ENCODE measurements at places on chromosomes 1 and 21.

DNA sequence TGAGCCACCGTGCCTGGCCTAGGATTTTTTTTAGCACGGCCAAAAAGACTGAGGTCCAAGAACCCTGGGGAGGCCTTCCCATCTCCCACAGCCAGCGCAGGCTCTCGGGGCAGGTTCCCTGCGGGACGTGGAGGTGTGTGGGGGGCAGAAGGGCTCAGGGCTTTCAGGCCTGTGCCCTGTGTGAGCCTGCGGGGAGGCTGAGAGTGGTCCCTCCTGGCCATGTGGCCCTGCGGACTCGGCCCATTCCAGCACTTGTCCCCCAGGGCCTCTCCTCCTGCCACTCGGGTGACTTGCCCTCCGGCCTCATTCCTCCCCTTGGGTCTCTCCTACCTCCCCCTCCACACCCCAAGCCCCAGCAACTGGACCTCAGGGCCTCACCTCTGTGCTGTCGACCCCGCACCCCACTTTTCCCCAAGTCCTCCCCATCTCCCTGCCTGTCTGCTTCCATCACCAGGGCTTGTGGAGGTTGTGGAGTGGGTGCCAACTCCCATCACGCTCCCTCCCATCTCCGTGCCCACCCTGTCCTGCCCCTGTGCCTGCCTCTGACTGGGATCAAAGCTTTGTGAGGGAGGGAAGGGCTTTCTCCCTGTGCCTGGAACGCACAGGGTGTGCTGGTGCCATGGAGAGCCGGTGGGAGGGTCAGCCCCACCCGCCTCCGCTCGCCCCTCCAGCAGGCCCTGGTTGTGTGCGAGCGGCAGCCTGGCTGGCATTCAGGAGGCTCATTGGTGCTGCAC is 32.2 kb upstream of the DIP2A start:
- no peak for DNase-seq

DNA sequence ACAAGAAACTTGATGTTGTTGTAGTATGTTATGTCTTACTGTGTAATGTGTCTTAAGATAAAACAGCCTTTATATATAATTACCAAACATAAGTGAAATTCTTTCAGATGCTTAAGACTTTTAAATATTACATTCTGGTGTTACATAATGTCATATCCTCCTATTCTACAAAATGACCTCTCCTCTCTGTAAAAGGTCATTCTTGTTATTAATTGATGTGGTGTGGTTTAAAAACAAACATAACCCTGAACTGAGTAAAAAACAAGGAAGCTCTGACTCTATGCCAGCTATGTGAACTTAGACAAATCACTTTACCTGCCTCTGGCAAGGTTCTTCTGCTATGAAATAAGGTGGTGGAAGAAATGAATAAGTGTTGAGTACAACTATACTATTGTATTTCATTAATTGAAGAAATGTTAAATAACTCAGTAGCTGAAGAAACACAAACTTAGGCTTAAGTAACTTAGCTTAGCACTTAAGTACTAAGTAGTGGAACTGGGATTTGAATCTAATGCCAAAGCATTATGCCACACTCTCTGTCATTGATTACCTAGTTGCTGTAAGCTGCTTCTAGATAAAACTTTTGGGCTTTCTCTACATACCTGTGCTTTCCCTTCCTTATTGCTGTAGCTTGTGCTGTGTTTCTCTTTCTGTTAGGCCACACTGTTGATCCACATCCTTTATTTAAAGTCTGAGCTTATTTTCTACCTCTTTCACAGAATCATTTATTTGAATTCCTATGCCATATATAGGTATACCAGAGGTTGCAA is 859 bp upstream of the ANGPTL1 start:
- no peak for DNase-seq

DNA sequence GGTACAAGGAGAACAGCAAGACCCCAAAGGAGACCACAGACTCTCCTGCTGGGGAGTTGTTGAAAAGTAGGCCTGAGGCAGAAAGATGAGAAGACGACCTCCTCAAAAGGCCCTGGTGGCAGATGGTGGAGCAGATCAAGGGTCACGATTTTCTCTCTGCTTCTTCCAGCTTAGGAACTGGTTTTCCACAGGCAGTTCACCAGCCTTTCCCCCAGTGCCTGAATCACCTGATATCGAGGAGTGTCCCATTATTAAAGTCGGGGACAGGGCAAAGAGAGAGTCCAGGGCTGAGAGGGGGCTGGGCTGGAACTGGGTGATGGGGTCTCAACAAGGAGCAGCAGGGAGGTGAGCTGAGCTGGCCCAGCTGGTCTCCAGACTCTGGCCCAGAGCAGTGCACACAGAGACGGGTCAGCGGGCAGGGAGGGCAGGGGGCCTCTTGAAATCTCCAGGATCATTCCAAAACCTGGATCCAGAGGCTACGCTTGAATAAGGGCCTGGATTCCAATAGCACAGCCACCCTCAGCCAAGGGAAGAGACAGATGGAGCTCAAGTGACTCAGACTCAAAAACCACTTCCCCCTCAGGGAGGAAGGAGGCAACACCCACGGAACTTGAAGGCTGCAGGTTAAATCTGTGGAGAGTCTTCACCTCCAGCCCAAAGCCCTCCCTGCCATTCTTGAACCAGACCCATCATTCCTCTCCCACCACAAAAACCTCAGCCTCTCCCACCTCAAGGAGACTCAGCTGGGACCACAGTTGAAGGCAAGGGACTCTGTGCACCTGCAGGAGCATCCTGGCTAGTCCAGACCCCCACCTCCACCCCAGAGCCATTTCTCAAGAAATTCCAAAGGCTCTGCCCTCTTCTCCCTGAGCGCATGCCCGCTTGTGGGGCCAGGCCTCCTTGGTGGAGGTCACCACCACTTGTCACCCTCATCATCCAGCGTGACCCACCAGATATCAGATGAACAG is at the start of gene S100A5:
Gene S100A5, minus strand, starts transcription at position 541 of the 968 bp plus-strand sequence. CDS start 743 bp downstream, outside the sequence.
- DNase-seq, result no peak

- DNase-seq, result peak; percentile 97
These were observed 47.6 kb downstream of the TNFSF18 start for GRCh38 chr1:173002891-173003838.

GRCh38 chr1:41387667-41388091 is 26.4 kb downstream of the FOXO6 start:
- peak; percentile 26 for DNase-seq

DNA sequence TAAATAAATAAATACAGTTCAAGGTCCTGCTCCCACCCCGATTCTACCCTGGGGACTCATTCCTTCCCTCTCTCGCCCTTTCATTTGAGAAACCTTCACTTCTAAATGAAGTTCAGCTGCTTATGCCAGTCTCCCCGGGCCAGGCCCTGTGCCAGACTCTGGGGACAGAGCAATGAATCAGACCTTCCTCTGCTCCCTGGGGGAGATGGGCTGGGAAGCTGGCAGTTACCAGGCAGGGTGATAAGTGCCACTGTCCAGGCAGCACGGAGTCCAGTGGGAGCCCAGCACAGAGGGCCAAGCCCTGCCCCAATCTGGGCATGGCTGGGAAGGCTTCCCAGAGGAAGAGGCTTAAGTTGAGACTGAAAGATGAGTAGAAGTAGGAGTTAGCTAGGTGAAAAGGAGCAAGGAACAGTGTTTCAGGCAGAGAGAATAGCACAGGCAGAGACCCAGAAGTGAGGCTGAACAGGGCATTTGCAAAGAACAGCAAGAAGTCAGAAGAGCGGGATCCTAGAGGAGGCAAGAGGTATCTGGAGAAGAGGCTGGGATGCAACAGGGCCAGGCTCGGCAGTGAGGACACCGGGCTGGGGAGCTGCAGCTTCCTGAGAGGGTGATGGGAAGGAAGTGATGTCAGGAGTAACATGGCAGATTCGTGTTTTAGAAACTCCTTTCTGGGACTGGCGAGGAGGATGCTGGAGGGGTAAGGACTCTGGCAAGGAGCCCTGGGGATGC is 13.5 kb downstream of the KCNQ4 start:
- DNase-seq, result no peak

GRCh38 chr1:203130358-203130985 is 2.9 kb downstream of the ADORA1 start:
- no peak for DNase-seq

DNA sequence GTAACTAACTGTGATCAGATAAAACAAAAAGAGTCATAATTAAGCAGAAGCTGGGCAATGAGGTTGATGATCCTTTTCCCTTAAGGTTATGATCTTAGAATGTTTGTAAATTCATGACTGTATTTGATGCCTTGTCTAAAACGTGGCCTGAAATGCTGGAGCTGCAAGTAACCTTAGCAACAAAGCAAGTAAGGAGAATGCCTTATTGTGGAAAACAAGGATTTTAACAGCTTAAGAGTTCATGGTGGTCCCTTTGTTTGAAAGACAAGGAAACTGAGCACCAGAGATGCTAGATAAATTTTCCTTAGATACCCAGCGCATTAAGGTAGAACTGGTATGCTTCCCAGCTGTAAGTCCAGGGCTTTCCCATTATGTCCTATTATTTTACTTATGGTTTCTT is 25.7 kb upstream of the XPR1 start:
- DNase-seq, result no peak

DNA sequence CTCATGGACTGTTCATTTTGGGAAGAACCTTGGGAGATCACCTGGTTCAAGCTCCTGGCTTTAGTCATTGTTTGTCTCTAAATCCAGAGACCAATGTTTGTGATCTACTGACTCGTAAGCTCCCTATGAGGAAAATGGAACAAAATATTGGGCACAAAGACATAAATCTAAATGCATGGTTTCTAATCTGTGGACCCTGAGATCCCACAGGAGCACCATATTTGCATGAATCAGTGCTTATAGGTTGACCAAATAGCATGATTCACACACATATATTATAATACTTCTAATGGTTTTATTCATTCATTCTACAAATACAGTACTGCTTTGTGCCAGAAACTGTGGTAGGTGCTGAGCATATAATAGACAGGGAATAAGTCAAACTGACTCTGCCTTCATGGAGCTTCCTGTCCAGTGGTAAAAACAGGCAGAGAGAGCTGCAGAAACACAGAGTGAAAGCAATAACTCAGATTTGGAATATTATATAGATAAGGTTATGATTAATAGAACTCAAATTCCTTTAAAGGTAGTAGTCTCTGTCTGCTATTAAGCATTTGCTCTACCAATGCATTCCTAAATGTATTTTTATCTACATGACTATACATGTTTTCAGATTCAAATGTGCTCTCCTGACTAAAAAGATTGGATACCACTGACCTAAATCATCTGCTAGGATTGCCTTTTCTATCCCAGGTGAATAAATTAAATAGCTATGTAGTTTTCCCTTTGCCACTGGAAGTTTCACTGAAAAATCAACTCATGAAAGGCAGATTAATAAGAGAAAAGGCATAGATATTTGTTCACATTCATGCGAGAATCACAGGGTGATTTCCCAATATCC is 198.6 kb upstream of the CAMK1G start:
- no peak for DNase-seq

DNA sequence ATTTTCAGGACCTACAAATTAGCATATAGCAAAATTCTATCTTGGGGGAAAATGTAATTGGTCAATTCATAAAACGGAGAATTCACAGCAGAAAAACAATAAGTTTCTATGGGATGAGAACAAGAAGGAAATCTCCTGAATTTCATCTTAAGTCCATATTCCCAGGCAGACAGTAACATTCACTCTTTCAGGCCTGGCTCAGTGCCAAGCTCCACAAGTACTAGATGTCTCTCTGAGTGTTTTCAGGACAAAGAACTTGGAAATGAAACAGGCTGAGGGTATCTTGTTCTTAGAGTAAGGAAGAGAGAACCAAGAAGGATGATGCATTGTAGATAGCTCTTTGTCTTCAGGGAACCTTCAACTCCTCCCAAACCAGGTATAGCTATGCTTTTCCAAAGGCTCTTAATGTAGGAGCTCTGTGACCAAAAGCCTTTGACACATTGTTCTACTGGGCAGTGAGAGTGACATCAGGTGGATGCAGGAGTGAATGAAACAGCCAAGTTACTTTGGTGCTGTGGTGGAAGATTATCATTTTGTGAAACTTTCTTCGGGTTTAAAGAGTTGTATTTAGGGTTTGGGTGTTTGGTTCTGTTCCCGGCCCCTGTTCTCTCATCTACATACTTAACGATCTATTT is 298.3 kb downstream of the GPATCH2 start:
- no peak for DNase-seq

- DNase-seq, result no peak
These were observed 49.1 kb upstream of the CSF3R start for GRCh38 chr1:36531833-36532232.

- DNase-seq, result no peak
These were observed 634 bp downstream of the ALG14 start for GRCh38 chr1:95072117-95072516.

DNA sequence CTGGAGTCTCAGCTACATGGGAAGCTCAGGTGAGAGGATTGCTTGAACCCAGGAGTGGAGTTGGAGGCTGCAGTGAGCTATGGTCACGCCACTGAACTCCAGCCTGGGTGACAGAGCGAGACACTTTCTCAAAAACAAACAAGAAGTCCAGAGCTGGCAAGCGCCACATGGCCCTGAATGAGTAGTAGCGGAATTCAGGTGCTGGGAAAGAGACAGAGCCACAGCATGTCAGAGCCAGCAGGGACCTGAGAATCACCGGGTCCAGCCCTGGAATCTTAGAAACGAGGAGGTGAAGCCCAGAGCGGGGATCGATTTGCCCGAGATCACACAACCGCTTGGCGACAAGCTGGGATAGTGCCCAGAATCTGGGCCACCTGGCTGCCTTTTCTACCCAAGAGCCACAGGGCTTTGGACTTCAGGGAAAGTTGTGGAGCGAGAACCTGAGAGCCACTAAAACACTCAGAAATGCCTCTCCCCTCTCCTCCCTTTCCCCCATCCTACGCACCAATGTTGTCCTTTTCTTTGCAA is 9.8 kb downstream of the ARL8A start:
- no peak for DNase-seq

- DNase-seq, result peak; percentile 40
These were observed 4.4 kb upstream of the LGR6 start for GRCh38 chr1:202189001-202189790.

DNA sequence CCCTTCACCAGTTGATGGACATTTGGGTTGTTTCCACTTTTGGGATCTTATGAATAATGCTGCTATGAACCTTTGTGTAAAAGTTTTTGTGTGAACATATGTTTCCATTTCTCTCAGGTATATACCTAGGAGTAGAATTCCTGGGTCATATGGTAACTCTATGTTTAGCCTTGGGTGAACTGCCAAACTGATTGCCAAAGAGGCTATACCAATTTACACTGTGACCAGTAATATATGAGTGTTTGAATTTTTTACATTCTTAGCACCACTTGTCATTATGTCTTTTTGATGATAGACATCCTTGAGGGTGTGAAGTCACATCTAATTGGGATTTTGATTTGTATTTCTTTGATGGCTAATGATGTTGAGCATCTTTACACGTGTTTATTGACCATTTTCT is 290.1 kb downstream of the DUSP10 start:
- no peak for DNase-seq

GRCh38 chr1:206025283-206025820 is 1.7 kb upstream of the CTSE start:
- no peak for DNase-seq

DNA sequence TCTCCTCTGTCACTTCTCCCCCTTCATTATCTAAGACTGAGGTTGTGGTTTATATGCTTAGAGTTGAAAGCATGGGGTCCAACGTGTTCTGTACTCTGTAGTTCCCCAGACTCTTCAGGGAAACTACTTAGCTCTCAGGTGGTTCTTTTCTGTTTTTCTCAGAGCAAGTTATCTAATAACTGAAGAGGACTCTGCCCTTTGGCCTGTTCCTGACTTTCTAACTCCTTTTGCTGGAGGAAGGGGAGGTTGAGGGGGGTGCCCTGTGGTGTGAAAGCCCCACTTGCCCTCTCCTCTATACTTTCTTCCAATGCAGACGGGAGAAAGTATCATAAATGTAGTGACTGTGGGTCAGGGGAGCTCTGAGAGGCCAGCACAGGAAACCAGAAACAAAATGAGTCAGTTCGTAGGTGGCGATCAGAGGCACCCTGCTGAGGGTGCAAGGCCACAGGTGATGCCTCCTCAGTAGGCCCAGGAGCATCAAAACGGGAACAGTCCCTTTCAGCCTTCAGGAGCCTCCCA is 5.0 kb downstream of the SLC25A44 start:
- DNase-seq, result no peak

All from iris pigment epithelial cell (primary cell).